Left colon (tissue), 2 donors: ENCODE measurements at places on chromosomes 7 and 10. TPM values are rescaled to one million over a fixed set of nuclear protein-coding genes. Genes with fewer than 3 reads are reported as not detected.

The ABHD11 gene
- total RNA-seq: 89.5 TPM

The AGBL3 gene
- total RNA-seq: 0.64 TPM

The NUTM2E gene
- total RNA-seq: not detected

The CHAT gene
- 0.59 TPM for total RNA-seq

The LRRC18 gene
- not detected for total RNA-seq

The CPED1 gene
- 3.4 TPM for total RNA-seq

The ARHGAP22 gene
- total RNA-seq: 1.9 TPM

The OSBPL3 gene
- total RNA-seq: 13.2 TPM

The C7orf25 gene
- 6.0 TPM for total RNA-seq

The LRRC17 gene
- 0.67 TPM for total RNA-seq

The C10orf90 gene
- total RNA-seq: not detected

The GRID1 gene
- total RNA-seq: 0.31 TPM

The TYSND1 gene
- total RNA-seq: 12.5 TPM

The AGR3 gene
- total RNA-seq: 123 TPM

The COL17A1 gene
- total RNA-seq: 328 TPM

The CDK14 gene
- 5.1 TPM for total RNA-seq

The UROS gene
- 21.7 TPM for total RNA-seq
